ENCODE measurements at places on chromosomes 12 and 14.

DNA sequence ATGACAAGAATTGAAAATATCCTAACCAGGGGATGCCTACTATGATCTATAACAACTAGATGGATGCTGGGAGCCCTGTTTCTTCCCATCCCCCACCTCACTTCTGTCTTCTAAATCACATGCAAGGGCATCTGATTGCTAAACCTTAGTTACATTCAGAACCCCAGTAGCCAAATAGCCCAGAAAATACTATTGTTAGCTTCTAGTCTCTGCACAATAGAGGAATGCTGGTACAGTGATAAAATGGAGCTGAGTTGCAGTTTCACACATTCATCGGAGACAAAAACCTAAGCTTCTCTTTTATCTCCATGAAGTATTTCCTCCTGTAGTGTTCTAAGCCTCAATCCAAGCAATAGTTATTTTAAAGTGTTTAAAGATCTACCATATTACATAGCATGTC lies 942.9 kb downstream of the RPS29 start:
- no peak for DNase-seq

- DNase-seq, result no peak
These were observed 5.9 kb downstream of the PSEN1 start for GRCh38 chr14:73142216-73142615.

GRCh38 chr12:124915239-124916236 lies 1.1 kb upstream of the UBC start:
- DNase-seq, result no peak

DNA sequence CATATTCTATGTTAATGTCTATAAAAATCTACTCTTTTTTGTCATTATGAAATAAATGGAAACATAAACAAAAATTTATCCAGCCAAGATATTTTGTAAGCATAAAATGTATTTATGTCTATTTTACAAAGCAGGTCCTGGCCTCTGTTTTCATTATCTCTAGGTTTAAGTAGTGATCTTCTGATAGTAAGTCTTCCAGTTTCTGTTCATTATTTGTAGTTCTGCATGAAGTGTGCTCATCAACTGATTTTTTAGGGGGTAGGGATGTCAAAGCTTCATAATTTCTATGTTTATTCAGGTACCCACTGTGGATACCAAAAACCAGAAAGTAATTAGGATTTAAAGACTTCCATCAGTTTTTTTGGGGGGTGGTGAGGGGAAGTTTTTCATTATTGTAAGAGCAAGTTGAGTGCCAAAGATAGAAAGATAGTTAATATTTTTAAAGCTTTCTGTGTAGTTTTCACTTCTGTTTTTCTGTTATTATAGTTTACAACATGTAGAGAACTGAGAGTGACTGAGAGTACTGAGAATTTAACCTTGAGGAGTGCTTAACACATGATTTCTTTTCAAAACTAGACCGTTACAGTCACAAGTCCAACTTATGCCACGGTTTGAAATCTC lies 30.6 kb upstream of the LMO3 start:
- no peak for DNase-seq

DNA sequence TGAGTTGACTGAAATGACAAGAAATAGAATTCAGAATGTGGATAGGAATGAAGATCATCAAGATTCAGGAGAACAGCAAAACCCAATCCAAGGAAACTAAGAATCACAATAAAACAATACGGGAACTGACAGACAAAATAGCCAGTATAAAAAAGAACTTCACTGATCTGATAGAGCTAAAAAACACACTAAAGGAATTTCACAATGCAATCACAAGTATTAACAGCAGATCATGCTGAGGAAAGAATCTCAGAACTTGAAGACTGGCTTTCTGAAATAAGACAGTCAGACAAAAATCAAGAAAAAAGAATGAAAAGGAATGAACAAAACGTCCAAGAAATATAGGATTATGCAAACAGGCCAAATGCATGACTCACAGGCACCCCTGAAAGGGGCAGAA lies 15.3 kb upstream of the OR5AU1 start:
- no peak for DNase-seq

GRCh38 chr14:103899833-103900232 lies 28.4 kb upstream of the TDRD9 start:
- no peak for DNase-seq

GRCh38 chr12:110966081-110966760 lies 45.8 kb upstream of the MYL2 start:
- no peak for DNase-seq

GRCh38 chr12:39892146-39892545 lies 213.7 kb downstream of the SLC2A13 start:
- no peak for DNase-seq

DNA sequence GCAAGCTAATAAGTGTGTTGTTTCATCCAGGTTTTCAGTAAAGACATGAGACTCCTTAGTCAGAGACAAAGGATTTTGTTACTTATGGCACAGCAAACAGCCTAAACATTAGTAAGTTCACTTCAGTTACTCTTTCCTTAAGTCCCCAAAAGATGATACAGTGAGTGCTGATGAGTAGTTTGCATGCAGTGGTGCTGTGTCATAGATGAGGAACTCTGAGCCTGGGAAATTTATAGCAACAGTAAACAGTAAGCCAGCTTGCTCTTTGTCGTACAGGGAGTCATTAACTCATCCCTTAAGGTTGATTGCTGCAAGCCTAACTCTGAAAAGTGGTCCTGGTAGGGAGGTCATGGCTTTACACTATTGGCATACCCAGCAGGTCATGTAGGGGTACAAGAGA lies 208.6 kb upstream of the OR4E1 start:
- no peak for DNase-seq

DNA sequence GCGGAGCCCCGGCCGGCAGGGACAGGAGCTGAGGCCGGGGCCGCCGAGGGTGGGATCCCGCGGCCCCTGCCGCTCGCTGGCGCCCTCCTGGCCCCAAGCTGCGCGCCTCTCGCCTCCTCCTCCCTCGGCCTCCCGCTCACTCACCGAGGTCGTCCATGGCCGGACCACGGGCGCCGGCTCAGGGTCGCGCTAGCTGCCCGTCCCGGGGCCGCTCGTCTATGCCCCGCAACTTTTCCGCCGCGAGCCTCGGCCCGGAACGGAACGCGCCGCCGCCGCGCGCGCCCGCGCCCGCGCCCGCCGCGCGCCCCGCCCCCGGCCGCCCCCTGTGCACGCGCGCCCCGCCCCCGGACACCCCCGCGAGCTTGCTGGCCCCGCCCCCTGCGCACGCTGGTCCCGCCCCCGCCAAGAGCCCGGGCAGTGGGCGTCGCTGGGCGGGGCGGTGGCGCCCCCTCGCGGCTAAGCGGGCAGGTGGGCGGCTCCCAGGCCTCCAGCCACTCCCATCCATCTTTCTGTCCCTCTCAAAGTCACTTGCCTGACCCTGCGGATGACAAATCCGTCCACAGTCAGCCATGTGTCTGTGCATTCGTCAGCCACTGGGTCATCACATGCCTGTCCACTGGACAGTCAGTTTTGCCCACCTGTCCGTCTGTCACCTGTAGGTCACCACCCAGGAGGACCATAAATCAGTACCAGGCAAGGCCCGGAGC lies at the start of gene PXN:
PXN (minus strand) TSS at position 258 of the 707 bp plus-strand sequence; CDS start at position 157, 101 bp downstream.
- DNase-seq, result no peak

DNA sequence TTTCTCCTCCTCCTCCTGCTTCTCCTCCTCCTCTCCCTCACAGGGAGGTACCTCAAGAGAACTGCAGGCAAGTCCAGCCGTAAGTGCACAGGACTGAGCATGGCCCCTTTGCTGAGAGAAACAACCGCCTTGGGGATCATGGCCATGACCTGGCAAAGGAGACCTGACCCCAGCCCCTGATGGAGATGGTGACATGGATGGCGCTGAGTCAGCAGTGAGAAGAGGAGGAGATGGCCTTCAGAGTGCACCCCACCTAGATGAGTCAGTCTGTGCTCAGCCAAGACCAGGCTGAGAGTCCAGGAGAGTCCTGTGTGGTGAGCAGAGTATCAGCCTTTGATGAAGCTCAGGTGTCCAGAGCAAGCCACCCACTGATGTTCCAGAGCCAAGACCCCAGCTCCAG lies 36.4 kb downstream of the MEG3 start:
- DNase-seq, result no peak

DNA sequence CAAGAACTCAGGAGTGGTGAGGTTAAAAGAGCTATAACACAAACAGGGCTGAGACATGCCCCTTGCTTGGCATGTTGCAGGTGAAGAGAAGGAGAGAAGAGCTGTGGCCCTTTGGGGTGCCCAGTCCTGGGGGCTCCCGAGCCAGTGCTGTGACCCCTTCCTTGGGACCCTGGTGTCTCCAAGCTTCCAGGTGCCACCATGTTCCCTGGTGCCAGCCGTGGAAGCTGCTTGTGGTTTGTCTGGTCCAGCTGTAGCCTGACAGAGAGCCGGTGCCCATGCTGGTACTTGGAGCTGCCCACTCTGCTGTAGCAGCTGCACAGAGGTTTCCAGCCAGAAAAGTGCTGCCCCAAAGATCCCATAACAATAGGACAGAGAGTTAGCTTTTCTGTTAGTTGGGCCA lies 159.2 kb upstream of the SLC38A2 start:
- DNase-seq, result no peak
